ENCODE measurements at places on chromosomes 5 and 9. TPM values are rescaled to one million over a fixed set of nuclear protein-coding genes. Genes with fewer than 3 reads are reported as not detected.

DNA sequence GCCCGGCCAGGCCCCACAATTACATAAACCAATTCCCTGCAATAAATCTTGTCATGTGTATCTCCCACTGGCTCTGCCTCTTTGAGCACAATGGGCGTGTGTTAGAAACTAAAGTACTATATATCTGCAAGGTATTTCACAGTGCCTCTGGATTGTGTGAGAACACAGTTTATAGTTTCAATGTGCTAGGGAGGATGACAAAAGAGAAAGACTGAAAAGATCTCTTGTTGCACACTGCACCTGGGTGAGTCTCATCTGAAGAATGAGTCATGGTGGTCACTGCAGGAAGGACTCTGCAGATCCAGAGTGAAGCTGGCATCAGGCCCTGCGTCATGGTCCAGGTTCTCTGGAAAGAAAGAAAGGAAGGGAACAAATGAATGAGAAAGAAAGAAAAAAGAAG, 20.7 kb upstream of the CTSV start:
- DNase-seq = no peak
- H3K4me1 ChIP-seq = peaks cover 4% of the 10 kb centered on the region
- H3K27me3 ChIP-seq = no peaks in the 10 kb centered on the region
- H3K4me3 ChIP-seq = no peak overlapping the region

GRCh38 chr9:73073337-73074175, 78.1 kb upstream of the ANXA1 start:
- H3K27me3 ChIP-seq = no peaks in the 10 kb centered on the region
- no peak overlapping the region for H3K27ac ChIP-seq
- no peak overlapping the region for H3K4me3 ChIP-seq
- DNase-seq = no peak
- H3K36me3 ChIP-seq = no peaks in the 10 kb centered on the region
- no peaks in the 10 kb centered on the region for H3K4me1 ChIP-seq

- DNase-seq = no peak
- no peaks in the 10 kb centered on the region for H3K27me3 ChIP-seq
- H3K4me1 ChIP-seq = no peaks in the 10 kb centered on the region
- H3K27ac ChIP-seq = no peak overlapping the region
Observed at GRCh38 chr9:118362596-118362995, 658.4 kb downstream of the TLR4 start.

DNA sequence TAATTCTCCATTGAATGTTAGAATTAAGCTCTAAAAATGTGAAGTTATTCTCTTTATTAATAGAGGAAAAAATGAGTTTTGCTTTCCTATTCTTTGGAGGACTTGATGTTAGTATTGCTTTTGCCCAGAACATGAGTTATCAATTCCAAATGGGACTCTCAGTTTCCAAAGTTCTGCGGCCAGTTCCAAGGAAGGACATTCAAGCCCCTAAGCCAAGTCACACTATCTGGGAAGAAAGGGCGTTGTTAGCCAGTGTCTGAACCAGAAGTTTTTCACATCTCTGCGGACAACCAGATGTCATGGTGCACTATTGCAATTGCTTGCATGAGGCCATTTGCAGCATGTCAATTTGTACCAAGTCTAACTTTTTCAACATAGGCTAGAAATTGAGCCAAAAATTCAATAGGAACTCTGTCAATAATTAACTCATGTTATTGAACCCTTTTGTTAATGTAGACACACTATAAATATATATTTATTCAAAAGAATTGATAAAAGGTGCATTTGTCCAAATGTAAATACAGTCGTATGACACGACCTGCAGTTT, 183.3 kb upstream of the PIK3R1 start:
- H3K27me3 ChIP-seq = no peaks in the 10 kb centered on the region
- no peak for DNase-seq
- peaks cover 26% of the 10 kb centered on the region for H3K4me1 ChIP-seq
- no peaks in the 10 kb centered on the region for H3K36me3 ChIP-seq
- no peak overlapping the region for H3K27ac ChIP-seq

DNA sequence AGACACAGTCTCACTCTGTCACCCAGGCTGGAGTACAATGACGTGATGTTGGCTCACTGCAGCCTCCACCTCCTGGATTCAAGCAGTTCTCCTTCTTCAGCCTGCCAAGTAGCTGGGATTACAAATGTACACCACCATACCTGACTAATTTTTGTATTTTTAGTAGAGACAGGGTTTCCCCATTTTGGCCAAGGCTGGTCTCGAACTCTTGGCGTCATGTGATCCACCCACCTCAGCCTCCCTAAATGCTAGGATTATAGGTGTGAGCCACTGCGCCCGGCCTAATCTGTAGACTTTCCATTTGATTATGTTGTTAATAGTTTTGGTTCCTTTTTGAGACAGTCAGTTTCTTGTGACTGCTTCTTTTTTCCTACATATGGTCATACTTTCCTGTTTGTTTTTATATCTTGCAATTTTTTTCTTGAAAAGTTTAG, 31.0 kb downstream of the MTREX start:
- no peak overlapping the region for H3K4me3 ChIP-seq
- no peaks in the 10 kb centered on the region for H3K27me3 ChIP-seq
- no peak for DNase-seq
- no peaks in the 10 kb centered on the region for H3K4me1 ChIP-seq
- H3K27ac ChIP-seq = no peak overlapping the region
- no peaks in the 10 kb centered on the region for H3K36me3 ChIP-seq

DNA sequence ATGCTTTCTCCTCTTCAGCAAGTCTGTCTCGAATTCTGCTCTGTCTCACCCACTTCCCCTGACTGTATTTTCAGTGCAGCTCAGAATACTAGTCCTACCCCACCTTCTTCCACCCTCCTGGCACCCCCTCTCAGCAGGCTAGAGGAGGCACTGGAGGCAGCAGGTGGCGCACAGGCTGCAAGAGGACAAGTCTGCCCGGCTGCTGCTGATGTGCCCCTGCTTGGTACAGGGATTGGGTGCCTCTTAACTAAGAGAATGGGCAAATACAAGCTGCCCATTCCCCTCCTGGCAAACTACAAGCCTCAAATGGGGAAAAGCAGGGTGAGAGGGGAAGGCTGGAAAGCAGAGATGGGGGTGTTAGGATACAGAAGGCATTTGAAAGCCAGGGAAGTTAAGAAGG, 5.1 kb downstream of the TLN1 start:
- H3K27me3 ChIP-seq = no peaks in the 10 kb centered on the region
- DNase-seq = no peak

The ZNF658 gene
- 3.9 TPM for total RNA-seq

The BHMT2 gene
- total RNA-seq = 2.6 TPM

The NUTM2F gene
- total RNA-seq = not detected

The NEURL1B gene
- total RNA-seq = 12.2 TPM

The TARS1 gene
- 38.4 TPM for total RNA-seq
